Suprapubic skin (tissue), 4 donors: ENCODE measurements at places on chromosomes 5 and 9.

DNA sequence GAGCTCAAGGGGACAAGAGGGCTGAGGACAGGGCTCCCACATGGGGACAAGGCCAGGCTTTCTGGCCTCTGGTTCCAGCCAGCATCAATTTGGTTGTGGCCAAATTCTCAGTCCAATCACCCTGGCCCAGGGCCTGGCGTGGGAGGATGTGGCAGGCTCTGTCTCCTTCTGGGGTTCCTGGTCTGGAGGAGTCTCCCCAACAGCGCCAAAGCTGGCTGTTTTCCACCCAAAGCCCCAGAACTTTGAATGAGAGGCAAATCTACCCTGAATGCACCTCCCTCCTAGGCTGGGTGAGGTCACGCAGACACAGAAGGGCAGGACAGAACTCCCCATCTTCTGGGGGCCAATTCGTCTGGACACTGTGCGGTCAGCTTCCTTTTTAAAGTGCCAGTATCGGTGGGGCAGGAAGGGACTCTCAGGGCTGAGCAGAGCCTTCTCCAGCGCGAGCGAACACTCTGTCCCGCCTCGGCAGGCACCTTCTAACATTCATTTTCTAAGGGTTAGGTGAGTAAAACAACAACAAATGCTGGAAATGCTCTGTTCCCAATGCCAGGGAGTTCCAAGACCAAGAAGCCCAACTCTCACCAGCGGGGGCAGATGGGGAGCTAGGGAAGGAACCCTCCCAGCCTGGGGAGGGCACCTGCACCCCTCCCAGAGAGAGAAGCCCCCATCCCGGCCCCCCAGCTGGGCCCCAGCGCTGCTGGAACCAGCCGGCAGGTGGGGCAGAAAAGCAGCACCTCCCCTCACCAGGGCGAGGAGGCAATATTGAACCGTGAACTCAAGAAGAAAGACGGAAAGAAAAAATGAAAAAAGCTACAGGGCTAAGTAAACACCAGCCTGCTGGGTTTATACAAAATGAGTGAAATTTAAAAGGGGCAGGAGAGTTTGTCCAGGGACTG, 3.7 kb upstream of the DPM2 start:
- no peak for DNase-seq

- DNase-seq: no peak
These were observed 236.1 kb downstream of the ASTN2 start for GRCh38 chr9:117178596-117179375.

GRCh38 chr5:107464876-107465275, 205.9 kb downstream of the EFNA5 start:
- DNase-seq: no peak

DNA sequence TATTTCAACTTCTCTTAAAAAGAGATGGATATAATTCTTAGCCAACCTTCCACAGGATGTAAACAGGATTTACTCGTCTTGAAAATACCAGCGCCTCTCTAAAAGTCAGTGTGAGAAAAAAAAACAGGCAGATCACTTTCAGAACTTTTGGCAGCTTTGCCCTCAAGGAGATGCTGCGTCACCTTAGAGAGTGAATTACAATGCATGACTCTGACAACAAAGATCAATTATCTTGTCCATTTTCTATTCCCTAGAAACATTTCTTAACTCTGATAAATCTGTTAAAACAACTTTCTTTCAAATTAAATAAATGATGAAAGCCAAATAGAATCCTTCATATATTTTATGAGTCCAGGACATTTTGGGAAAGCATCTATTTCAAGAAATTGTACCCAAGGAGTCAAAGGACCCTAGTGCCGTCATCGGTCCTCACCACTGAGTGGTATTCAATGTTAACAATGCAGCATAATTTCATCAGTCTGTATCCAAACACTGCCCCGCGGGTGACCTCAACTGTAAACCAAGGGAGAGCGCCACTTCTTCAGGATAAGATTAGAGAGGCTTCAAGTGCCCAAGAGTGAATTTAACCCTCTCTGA, 536.0 kb downstream of the PDE4D start:
- DNase-seq: no peak

DNA sequence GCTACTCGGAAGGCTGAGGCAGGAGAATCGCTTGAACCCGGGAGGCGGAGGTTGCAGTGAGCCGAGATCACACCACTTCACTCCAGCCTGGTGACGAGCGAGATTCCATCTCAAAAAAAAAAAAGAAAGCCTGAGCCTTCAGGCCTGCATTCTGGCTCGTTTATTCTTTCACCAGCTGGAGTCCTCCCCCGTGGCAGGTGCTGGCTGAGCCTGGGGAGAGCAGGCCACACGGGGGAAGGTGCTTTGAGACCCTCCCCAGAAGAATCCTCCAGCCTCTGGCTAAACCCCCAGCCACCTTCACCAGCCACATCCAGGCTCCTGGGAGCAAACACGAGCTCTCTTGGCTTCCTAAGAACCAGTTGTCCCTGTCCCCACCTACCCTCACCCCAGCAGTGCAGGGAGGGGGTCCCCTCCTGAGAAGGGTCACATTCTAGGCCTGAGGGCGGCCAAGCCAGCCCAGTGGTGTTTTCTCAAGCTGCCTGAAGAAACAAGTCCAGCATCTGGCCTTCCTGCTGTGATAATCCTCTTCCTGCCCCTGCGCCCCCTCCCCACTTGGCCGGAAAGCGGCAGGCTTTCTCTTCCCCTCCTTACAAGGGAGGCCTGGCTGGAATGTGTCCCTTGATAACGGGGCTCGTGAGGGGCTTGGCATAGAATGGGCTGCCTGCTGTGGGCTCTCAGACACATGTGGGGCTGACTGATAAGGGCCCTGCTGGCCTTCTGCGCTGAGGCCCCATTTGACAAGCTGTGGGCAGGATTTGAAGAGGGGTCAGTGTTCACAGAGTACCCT, 41.5 kb downstream of the PLPP7 start:
- peak; percentile 32 for DNase-seq

GRCh38 chr5:78912811-78913210, 72.3 kb downstream of the ARSB start:
- DNase-seq: no peak

- DNase-seq: no peak
These were observed 42.5 kb upstream of the TAF1L start for GRCh38 chr9:32677931-32678330.

GRCh38 chr9:35599763-35600604, 5.1 kb upstream of the TESK1 start:
- no peak for DNase-seq

GRCh38 chr9:92619601-92620300, 50.2 kb downstream of the IPPK start:
- DNase-seq: no peak

DNA sequence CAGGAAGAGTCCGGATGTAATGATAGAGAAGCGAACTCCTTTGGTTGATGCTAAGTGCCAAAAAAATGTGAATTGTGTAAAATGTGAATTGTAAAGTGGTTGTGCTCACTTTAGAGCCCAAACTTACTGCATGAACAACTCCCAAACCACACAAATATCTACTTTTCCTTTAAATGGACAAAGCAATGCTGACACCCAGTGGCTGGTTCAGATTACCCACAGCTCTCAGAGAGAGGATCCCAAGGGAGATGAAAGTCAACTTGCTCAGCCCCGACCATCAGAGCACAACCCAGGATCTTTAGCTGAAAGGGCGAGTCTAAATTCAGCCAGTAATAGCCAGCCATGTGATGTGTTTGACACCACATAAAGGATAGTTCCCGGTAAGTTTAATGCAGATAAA, 133.7 kb downstream of the NMUR2 start:
- DNase-seq: no peak

DNA sequence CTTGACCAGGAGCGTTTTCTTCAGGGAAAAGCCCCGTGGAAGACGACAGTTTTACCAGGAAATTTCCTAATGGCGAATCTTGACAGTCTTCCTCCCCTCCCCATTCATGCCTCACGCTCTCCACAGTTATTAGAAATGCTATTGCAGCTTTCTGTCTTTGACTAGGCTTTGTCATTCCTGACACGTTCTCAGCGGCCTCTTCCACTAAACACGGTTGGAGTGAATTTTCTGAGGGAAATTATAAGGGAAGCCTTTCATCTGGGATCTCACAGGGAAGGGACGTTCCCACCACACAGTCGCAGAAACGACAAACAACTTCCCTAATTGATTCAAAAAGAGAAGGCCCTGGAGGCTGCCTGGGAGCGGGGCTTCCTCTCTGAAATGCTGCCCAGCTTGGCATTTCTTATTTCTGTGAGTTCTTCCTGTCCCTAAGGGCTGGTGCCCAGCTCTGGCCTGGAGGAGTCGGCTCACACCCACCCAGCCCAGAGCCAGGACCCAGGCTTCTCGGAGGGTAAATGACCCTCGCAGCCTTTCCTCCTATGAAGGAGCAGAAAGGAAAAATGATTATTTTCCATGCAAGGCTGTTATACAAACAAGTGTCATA, 57.1 kb upstream of the PPP1R26 start:
- DNase-seq: no peak
